ENCODE measurements at places on chromosomes 5 and 9. TPM values are rescaled to one million over a fixed set of nuclear protein-coding genes. Genes with fewer than 3 reads are reported as not detected.

LECT2 gene
- total RNA-seq: not detected

DNA sequence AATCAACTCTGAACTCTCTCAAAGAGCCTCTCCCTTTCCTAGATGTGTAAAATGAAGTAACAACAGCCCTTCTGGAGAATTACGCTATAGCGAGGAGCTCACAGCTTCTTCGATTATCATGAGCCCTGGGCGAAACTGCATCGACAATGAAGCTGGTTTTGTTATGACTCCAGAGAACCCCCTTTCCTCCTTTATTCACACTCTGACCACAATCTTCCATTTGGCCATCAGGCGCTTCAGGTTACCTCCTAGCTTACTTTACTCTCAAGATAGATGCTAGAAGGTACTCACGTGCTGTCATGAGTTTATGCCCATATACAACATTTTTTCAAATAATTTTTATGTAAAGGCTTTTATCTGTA, 362.7 kb upstream of the RFX3 start:
- DNase-seq: no peak

NR5A1 gene
- total RNA-seq: not detected

PSD2 gene
- 0.30 TPM for total RNA-seq

GRCh38 chr5:27010646-27011045, 27.7 kb downstream of the CDH9 start:
- DNase-seq: no peak

GRCh38 chr5:146816775-146817387, 61.7 kb downstream of the PPP2R2B start:
- no peak for DNase-seq

WDR38 gene
- total RNA-seq: not detected

OR1B1 gene
- total RNA-seq: not detected

- DNase-seq: no peak
Measured at GRCh38 chr5:72510610-72511181, 3.5 kb upstream of the ZNF366 start.

- DNase-seq: no peak
Measured at GRCh38 chr5:18043344-18043743, 409.1 kb downstream of the TAF11L14 start.

MYOZ3 gene
- total RNA-seq: not detected

STKLD1 gene
- 1.8 TPM for total RNA-seq

DNA sequence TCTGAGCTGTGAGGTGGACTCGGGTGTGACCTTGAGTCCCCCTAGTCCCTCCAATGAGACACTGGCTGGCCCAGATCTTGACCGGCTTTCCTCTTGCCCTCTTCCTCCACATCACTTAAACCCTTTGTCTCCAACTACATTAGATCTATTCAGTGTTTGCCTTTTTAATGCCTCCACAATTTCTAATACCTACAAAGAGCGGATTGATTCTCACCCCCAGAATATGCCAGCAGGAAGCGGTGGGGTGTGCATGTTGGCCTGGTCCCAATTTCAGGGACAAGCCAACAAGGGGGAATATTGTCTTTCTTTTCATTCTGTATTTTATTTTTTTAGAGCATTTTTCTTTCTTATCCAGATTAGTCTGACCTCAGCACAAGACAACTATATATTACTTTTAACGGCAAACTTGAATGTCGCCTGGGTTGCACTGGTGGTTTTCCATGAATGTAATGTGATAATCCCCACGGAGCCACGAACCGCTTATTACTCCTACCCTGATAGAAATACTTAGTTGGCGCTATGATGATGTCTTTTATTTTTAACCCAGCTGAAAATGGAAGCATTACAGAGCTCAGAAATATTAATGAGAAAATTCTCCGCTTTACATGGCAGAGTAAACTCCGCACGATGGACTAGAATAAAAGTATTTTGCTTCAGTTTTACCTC, 68.5 kb upstream of the MYO10 start:
- no peak for DNase-seq

- no peak for DNase-seq
Measured at GRCh38 chr5:148559461-148559860, 94.9 kb downstream of the HTR4 start.

DNA sequence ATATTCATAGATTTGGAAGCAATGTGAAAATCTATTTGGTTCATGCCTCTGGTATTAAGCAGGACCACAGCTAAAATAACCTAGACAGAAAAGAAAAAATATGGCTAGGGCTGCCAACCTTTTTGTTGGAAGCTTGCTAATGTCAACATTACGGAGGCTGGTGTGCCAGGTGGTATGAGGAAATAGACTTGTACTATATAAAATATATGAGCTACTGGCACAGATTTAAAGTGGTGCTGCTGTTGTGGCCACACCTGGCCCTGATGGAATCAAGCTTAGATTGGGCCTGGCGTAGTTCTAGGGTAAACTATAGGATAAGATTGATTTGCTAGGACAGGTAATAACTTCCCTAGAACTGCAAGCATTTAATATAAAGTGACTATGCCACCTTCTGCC, 10.6 kb upstream of the PARP8 start:
- DNase-seq: no peak

UNC5A gene
- total RNA-seq: not detected

ALDH1A1 gene
- total RNA-seq: not detected

DNA sequence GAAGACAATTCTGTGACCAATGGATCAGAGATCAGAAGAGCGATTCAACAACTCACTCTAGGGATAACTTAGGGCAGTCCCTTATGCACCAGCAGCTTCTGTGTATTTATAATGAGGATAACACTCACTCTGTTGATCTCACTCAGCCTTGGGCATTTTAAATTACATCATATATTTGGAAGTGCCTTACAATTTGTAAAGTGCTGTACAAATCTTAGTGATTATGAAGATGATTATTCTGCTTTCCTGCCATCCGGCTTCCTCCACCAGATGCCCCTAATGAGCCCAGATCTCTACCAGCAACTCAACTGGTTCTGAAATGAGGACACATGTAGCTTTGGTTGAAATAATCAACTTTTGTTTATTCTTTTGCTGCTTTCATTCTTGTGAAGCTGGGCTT, 105.3 kb downstream of the PCSK1 start:
- DNase-seq: no peak

GRCh38 chr5:126501448-126501847, 78.2 kb downstream of the GRAMD2B start:
- no peak for DNase-seq

- DNase-seq: no peak
Measured at GRCh38 chr9:137658781-137659180, 40.0 kb downstream of the EHMT1 start.

- DNase-seq: no peak
Measured at GRCh38 chr9:37574241-37574721, 1.9 kb downstream of the FBXO10 start.

ZNF474 gene
- not detected for total RNA-seq

DNA sequence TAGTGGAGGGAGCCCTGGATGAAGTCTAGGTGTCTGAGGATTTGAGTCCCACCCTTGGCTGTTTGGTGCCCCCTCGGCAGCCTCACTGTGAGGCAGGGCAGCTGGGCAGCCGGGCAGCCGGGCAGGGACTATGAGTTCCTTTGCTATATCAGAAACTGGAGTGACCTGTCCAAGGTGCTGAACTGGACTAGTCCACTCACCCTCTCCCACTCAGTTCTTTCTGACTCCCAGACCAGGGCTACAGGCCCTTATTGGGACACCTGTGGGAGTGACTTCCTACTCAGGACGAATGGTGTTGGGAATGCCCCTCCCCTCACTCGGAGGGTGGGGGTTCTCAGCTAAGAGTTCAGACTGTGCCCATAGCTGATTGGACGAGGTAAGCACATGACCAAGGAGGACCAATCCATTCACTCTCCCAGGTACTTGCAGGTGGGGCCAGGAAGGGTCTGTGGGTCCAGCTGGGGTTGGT, 34.1 kb upstream of the RAPGEF1 start:
- peak; percentile 44 for DNase-seq

- DNase-seq: no peak
Measured at GRCh38 chr5:22319798-22320197, 533.3 kb downstream of the CDH12 start.

GRCh38 chr5:171913987-171914273, 92.5 kb downstream of the FBXW11 start:
- no peak for DNase-seq

- DNase-seq: no peak
Measured at GRCh38 chr5:103243665-103244064, 14.9 kb upstream of the MACIR start.

DNA sequence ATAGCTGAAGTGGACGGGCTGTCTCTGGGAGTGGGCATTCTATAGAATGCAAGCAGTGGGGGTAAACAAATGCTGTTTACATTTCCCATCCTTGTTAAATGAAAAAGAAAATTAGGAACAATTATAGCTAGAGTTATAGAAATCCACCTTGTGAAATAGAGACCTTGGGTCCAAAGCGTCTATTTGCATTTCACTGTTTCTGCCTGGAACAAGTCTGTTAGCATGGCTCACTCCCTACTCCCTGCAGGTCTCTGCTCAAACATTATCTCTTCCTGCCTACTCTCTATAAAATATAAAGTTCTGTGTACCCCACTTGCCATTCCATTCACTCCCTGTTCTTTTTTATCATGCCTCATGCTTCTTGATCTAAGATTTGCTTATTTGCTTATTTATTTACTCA, 975.7 kb upstream of the WWC1 start:
- no peak for DNase-seq

- DNase-seq: no peak
Measured at GRCh38 chr5:98453296-98453695, 320.2 kb upstream of the RGMB start.

STPG3 gene
- total RNA-seq: 0.30 TPM

GPR151 gene
- not detected for total RNA-seq

GRCh38 chr9:124320062-124320973, 62.6 kb downstream of the NEK6 start:
- DNase-seq: peak; percentile 8

PCDHA11 gene
- not detected for total RNA-seq

DNA sequence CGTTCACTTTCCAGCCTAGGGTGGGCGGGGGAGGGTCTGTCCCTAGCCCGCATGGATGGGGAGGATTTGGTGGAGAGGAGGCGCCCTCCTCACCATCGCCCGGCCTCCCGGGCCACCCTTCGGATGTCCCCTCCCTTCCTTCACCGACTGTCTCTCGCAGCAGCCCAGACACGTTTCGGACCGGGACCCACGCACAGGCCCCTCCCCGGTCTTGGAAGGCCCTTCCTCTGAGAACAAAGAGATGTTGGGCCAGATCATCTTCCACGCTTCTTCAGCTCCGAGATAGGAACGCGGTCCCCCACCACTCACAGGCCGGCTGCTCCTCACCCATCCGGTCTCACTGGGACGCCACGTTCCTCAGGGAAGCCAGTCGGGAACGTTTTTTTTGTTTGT, 640 bp upstream of the DPM2 start:
- DNase-seq: no peak

PIP5KL1 gene
- total RNA-seq: 5.1 TPM

- no peak for DNase-seq
Measured at GRCh38 chr5:14405267-14405666, 176.3 kb upstream of the OTULINL start.

GRCh38 chr9:4344946-4345345, 45.1 kb upstream of the GLIS3 start:
- no peak for DNase-seq

DNA sequence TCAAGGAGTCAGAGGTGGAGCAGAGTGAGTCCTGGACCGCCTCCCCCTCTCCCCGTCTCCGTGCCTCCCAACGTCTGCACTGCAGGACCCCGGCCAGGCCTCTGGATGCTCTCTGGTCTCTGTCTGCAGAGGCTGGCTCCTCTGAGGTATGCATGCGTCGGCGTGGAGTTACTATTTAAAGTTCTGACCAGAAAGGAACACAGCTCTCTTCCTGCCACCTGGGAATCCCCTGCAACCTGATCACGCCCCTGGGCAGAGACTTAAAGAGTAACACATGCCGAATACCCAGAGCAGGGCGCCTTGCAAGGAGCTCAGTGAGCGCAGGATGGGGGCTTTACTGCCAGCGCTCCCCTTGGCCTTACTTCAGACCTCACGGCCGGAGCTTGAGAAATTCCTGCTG, 16.0 kb downstream of the ANXA6 start:
- peak; percentile 45 for DNase-seq

- no peak for DNase-seq
Measured at GRCh38 chr5:35755966-35756365, 100.7 kb upstream of the IL7R start.

DNA sequence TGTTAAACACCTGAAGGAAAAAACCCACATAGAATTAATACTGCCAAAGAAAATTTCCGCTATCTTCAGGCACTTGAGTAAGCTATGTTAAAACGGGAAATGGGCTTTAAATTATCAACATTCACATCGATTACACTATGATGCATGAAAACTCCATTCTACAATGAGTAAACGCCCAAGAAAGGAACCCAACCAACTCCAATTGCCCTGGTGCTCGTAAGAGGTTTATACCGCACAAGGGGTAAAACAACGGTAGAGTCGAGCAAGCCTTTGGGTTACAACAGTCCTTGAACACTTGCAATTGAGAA, 1.0 kb downstream of the AGTPBP1 start:
- DNase-seq: no peak

DNA sequence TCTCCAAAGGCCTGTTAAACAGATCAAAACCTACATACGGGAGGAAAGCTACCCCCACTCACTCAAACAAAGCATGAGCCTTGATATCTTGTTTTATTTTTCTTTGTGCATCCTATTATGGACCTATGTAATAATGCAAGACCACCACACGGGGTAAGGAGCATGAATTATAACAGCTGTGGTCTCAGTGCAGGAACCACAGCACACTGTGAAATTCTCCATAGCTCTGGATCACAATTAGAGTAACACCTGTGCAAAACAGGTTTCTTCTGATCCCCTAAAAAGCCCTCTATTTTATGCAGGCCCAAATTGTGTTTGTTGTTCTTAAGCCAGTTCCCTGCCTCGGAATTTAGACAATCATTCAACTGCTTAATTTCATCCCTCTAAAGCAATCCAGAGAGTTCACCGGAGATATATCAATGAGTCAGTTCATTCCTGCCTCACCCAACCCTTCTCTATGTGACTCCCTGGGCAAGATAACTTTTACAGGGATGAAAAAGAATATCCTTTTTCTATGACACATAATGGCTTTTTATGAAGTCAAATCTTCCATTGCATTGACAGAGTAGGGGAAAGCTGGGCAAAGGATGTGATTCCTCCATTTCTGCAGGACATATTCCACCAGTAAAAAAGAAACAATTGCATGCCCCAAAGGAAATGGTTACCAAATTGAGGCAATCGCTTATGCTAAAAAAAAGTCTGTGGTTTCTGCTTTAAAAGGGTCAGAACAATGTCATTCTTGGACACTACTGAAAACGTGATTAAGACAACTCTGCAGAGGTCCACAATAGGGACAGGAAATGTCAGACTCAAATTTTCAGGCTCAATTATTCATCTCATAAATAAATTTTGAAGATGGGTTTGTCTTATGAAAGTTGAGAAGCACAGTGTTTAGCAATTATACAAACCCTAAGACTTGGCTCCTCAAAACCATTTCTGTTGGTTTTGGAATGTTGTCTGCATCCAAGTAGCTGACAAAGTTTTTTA, 41.6 kb upstream of the FST start:
- DNase-seq: no peak

- DNase-seq: no peak
Measured at GRCh38 chr9:133529457-133529856, 4.7 kb upstream of the MYMK start.

- no peak for DNase-seq
Measured at GRCh38 chr9:94232428-94232827, 26.7 kb upstream of the ZNF169 start.

- DNase-seq: no peak
Measured at GRCh38 chr9:12972608-12973589, 198.1 kb downstream of the LURAP1L start.

GRCh38 chr5:74765929-74766328, 988 bp downstream of the GFM2 start:
- no peak for DNase-seq
